ENCODE measurements at places on chromosomes 1 and 21.

DNA sequence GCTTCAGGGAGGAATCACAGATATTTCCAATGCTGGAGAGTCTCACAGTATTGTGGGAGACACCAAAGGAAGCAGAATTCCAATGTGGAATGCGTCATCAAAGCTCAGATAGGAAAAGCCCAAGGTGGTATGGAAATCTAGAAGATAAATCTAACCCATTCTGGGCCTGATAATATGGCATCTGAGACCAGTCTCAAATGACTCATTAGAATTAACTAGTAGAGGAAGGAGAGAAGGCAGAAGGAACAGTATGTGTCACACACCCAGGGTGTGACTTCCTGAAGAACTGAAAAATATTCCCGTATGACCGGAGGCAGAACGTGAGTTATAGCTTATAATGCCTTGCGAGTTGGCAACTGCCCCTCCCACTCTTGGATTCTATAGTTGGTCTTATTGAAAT, 499.2 kb downstream of the PLPP3 start:
- no peak for DNase-seq

DNA sequence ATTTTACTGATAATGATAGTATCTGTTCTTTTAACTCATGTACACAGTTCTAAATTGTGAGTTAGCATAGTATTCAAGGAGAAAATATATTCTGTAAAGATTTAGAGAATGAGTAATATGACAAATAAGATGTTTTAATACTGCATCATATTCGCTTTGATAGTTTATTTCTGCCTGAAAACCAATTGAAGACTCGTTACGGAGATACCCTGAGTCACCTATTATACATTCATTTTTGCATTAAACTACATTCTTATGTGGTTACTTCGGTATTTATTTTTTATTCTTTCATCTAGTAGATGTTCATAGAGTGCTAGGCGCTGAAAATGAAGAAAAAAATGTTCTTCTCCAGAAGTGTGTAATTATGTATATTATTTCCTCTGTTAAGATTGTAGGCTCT, 5.3 kb downstream of the UHMK1 start:
- DNase-seq: no peak

DNA sequence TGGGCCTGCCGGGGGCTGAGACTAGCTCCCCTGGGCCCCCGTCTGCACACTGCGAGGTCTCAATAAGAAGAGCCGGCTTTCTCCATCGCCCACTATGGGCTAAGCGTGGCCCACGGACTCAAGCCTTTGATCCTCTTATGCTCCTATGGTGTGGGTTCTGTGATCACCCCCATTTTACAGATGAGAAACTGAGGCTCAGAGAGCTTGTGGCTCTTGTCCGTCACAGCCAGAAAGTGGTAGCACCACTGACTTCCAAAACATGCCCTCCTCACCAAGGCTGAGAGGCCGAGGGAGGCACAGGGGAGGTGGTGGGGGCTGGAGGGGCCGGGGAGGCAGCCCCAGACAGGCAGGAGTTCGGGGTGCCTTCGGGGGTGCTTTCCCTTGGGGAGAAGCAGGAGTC, 39.0 kb upstream of the CASZ1 start:
- DNase-seq: no peak

GRCh38 chr1:95003433-95003738, 69.4 kb downstream of the ALG14 start:
- DNase-seq: peak; percentile 69

GRCh38 chr1:228008391-228009115, 1.8 kb downstream of the WNT3A start:
- no peak for DNase-seq

DNA sequence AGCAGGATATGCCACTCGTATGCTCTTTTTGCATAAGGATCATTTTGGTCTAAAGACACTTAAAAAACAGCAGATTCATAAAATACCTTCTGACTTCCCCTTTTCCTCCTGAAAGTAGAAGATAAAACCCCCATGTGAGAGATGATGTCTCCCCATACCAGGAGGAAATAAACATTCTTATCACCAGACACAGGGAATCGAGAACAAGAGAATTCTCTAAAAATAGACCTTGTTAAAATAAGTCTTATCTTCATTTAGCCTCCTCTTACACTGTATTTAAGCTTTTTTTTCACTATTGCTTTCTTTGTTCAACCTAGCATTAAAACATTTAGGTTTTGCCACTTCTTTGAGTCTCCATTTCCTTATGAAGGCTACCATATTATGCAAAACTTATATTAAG, 709.3 kb downstream of the KCNT2 start:
- DNase-seq: no peak

- peak; percentile 40 for DNase-seq
Observed at GRCh38 chr1:9659328-9659727, 7.8 kb downstream of the PIK3CD start.

DNA sequence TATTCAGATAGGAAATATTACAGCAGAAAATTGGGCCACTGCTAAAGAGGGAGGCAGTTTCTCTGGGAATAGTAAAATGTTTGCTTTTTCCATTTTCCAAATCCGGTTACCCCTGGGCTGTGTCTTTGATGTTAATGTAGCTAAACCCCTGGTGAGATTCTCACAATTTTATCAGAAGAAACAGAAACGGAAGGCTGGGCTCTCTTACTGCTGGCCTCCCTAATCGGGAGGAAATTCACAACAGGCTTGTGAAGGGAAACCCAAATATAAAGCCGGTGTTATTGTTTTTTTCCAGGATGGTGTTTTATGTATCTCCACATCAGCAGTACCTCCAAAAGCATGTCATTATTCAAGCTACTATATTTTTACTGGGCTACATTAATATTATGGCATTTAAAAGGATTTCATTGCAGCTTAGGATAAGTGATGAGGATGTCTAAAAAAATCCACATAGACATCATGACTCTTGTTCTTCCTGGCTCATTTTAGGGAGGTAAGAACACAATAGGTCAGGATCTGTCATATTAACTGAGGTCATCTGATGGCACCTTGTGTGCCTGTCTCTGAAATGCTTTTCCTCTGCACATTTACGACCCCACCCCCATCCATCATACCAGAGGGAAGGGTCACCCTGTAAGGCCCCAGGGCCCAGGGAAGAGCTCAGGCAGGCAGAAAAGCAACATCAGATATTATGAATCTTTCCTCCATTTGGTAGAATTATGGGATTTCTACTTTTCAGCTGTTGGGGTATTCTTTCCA, 158.7 kb downstream of the DSCAM start:
- no peak for DNase-seq

DNA sequence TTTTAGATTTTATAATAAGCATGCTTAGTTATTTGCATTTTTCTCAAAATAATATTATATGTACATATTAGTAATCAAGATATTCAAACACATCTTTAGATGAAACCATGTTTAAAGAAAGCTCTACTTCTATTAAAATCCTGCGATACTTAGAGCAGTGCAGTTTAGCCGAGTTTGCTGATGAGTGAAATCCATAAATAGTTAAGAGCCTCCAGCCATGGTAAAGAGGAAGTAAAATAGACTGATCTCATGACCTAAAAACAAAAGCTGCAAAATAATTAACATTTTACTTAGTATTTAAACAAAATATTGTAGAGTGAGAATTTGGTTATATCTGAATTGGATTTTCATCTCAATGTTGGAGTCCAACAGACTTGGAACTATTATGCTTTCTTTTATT, 147.4 kb upstream of the NRIP1 start:
- DNase-seq: no peak

DNA sequence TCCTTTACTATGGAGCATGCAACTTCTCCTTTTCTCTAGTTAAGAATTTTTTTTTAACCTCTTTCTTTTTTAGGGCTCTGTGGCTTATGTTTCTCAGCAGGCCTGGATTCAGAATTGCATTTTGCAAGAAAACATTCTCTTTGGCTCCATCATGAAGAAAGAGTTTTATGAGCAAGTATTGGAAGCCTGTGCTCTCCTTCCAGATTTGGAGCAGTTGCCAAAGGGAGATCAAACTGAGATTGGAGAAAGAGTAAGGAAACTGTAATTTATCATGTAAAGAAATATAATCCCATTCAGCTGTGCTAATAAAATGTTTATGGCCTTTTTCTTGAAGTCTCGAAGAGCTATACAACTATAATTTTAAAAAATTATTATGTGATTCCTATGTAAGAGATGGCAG, 70.1 kb downstream of the HSPA13 start:
- no peak for DNase-seq

DNA sequence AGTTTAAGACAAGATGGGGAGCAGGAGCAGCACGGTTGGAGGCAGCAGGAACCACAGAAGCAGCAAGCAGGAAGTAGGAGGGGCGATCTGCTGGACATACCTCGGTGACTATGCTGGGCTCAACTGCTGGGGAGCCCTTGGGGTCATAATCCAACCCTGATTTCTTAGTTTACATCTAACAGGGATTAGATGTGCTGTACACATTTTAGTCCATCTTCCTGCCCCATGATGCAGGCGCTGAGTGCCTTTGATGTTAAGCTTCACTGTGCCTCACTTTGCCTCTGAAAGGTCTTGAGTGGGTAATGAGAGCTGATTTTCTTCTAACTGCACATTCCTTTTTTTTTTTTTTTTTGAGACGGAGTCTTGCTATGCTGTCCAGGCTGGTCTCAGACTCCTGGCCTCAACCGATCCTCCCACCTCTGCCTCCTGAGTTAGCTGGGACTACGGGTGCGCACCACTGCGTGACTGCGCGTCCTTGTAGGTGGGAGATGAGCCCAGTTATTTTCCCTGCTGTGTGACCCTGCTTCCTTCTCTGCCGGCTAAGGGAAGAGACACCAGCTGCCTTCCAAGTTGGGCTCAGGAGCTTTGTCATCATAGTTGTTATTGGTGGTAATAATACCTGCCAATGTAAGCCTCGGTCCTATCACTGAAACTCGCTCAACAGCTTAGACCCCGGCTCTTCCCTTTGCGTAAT, 1.1 kb upstream of the RCAN3 start:
- DNase-seq: no peak

GRCh38 chr1:27137544-27138075, 17.3 kb downstream of the SLC9A1 start:
- DNase-seq: no peak

- peak; percentile 92 for DNase-seq
Observed at GRCh38 chr21:45611939-45612664, 31.4 kb upstream of the PCBP3 start.

DNA sequence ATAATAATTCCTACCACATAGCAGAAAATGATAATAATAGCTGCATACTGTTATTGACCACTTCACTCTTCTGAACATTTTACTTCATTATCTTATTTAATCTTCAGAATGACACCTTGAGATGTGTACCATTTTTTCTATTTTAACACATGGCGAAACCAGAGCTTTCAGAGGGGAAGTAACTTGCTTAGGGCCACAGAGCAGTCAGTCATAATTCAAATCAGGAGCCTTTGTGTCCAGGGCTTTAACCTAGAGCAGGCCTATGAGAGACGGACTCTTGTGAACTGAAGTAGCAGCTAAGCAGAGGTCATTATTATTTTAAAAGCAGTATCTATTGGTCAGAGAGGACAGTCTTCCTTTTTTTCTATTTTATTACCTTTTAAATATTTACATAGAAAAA, 114.0 kb downstream of the ROR1 start:
- no peak for DNase-seq

- no peak for DNase-seq
Observed at GRCh38 chr1:87515781-87516180, 187.1 kb downstream of the LMO4 start.

- no peak for DNase-seq
Observed at GRCh38 chr1:24925082-24925779, 4.8 kb downstream of the RUNX3 start.

GRCh38 chr1:189275796-189276195, 1201.9 kb downstream of the BRINP3 start:
- DNase-seq: no peak

GRCh38 chr1:87598429-87598828, 269.7 kb downstream of the LMO4 start:
- no peak for DNase-seq

GRCh38 chr1:16017461-16018303, at the start of gene HSPB7:
Gene HSPB7 (minus strand): TSS chr1:16018043. CDS start chr1:16017963, 80 bp downstream.
- DNase-seq: peak; percentile 88

- peak; percentile 37 for DNase-seq
Observed at GRCh38 chr1:160113407-160113806, 2.2 kb upstream of the ATP1A2 start.

GRCh38 chr1:41051022-41051421, 29.5 kb upstream of the SLFNL1 start:
- DNase-seq: no peak

DNA sequence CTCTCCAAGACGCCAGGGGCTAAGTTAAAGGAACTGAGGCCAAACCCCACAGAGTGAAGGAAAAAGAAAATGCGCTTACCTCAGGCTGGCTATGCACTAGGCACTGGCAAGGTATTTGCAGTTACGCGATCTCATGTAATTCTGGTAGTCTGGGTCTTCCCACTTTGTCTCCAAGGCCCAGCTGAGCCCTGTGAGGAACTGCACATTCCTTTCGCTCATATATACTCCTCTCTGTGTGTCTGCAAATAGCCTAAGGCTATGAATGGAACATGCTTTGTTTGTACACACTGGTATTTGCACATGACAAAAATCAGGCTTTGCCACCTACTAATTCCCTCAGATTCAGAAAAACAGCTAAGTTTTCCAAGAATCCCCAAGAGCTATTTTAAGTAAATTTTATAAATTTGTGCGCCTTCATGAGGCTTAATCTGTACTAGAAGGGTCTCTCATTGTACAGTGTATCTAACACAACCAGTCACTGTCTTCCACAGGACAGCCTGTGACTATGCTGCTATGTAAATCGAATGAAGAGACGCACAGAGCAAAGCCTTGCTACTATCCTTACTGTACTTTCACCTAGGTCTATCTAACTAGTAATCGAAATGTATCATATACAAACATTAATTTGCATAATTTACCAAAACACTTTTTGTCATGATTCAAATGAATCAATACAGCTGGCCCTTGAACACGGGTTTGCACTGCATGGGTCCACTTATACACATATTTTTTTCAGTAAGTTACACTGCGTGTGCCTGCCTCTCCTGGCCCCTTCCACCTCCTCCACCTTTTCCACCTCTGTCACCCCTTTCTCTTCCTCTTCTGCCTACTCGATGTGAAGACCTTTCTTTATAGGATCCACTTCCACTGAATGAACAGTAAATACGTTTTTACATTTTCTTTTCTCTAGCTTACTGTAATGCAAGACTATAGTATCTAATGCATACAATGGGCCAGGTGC, 87.0 kb downstream of the SIPA1L2 start:
- no peak for DNase-seq

DNA sequence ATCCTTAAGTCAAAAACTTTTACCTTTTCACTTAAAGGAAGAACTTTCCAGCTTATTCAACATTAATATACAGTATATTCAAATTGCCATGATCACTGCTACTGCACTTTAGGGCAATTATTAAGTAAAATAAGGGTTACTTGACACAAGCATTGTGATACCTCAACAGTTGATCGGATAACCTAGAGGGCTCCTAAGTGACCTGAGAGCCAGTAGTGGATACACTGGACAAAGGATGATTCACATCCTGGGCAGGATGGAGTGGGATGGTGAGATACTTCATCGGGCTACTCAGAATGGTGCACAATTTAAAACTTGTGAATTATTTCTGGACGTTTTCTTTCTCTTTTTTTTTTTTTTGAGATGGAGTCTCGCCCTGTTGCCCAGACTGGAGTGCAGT, 54.5 kb upstream of the PPM1J start:
- no peak for DNase-seq

- no peak for DNase-seq
Observed at GRCh38 chr1:53141487-53142055, 867 bp downstream of the SLC1A7 start.

All from MG63 (cell line).